Liver (tissue), 10 donors: ENCODE measurements at places on chromosomes 5 and 9. TPM values are rescaled to one million over a fixed set of nuclear protein-coding genes. Genes with fewer than 3 reads are reported as not detected.

GRCh38 chr5:24196789-24197188 lies 448.0 kb downstream of the CDH10 start:
- H3K4me3 ChIP-seq = no peak overlapping the region
- no peak overlapping the region for H3K27ac ChIP-seq
- no peak for DNase-seq
- H3K27me3 ChIP-seq = no peaks in the 10 kb centered on the region
- H3K36me3 ChIP-seq = no peaks in the 10 kb centered on the region

GRCh38 chr9:69158471-69158870 lies 15.6 kb upstream of the TJP2 start:
- H3K27me3 ChIP-seq = no peaks in the 10 kb centered on the region
- no peaks in the 10 kb centered on the region for H3K4me1 ChIP-seq
- H3K4me3 ChIP-seq = no peak overlapping the region
- no peak overlapping the region for H3K27ac ChIP-seq
- no peaks in the 10 kb centered on the region for H3K36me3 ChIP-seq

GRCh38 chr5:134609232-134609851 lies 23.3 kb downstream of the SAR1B start:
- no peak overlapping the region for H3K4me3 ChIP-seq
- H3K27ac ChIP-seq = peak overlapping the region; percentile 37
- DNase-seq = no peak
- peaks cover 50% of the 10 kb centered on the region for H3K36me3 ChIP-seq
- no peaks in the 10 kb centered on the region for H3K27me3 ChIP-seq
- H3K4me1 ChIP-seq = peaks cover 33% of the 10 kb centered on the region

DNA sequence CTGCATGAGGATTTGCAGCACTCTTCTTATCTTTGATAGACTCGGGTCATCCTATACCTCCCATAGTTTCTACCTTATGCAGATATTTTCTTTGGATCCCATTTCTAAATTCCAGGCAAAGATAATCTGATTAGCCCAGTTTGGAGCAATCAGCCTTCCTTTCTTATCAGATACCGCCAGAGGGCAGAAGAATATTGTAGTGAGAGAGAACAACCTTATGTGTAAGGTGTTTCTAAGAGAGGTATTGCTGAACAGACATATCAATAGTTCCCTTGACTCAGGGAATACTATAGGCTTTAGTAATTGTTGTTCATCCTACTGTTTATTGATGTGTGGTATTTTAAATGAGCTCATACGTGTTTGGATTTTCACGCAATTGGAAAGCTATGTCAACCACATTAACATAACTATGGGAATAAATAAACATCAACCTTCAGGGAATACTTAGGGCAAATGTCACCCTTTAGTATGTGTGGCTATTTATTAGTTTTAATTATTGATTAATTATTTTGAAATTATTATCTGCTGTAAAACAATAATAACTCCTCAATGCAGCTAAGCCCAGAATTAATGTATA lies 1435.2 kb upstream of the CDH9 start:
- no peak overlapping the region for H3K4me3 ChIP-seq
- no peaks in the 10 kb centered on the region for H3K4me1 ChIP-seq
- H3K27ac ChIP-seq = no peak overlapping the region
- no peaks in the 10 kb centered on the region for H3K36me3 ChIP-seq
- H3K27me3 ChIP-seq = no peaks in the 10 kb centered on the region
- DNase-seq = no peak

Gene HMMR
- polyA plus RNA-seq = 1.0 TPM
